ENCODE measurements at places on chromosomes 7 and 10. TPM values are rescaled to one million over a fixed set of nuclear protein-coding genes. Genes with fewer than 3 reads are reported as not detected.
A peak's percentile ranks its signal among the peaks of the same experiment; 100 is the strongest.

- no peak for DNase-seq
Observed at GRCh38 chr7:154985230-154985629, 17.7 kb downstream of the PAXIP1 start.

The MPP7 gene
- total RNA-seq = 0.24 TPM

The ZFYVE27 gene
- total RNA-seq = 10.3 TPM

DNA sequence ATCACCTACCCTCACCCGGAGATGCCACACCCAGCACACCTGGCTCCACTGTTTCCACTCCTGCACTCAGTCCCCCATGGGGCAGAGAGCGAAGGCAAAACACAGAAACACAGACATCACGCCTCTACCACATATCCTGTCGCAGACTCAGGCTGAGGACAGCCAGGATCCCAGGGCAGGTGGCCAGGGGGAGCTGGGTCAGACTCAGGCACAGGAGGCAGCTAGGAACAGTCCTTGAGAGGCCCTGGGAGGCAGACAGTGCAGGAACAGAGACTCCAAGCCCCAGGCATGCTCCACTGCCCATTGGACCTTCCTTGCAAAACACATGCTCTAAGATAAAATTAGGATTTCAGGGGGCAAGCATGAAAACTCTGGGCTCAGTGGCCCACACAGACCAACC lies 154.4 kb upstream of the C7orf33 start:
- no peak for DNase-seq

GRCh38 chr7:97016381-97017191 lies 8.0 kb downstream of the DLX5 start:
- DNase-seq = peak; percentile 55

DNA sequence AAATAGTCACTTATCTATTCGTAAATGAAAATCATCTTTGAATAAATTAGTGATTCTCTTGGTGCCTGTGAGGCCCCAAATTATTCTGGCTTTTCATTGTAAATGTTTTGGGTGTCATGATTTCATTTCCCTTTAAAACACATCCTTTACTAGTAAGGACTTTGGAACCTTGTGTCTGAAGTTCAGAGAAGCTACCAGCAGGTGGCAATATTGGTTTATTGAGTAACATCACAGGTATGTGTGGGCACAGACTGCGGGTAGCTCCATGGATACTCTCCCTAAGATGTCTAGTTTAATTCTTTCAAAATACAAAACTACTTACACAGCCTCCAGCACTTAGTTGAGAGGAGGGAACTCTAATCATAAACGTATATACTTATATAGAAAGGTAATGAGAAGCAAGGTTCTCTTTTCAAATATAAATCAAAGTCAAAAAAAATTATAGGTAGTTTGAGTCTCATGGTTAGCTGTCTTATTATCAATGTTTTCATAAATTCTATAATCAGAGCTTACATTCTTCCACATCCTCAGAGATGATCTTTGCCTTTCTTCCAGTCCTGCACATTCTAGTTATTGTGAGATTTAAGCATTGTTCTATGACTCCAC lies 449.6 kb downstream of the GRM8 start:
- DNase-seq = peak; percentile 59

GRCh38 chr7:21550821-21551531 lies 8.1 kb downstream of the DNAH11 start:
- no peak for DNase-seq

Data from RPMI7951 (cell line).